ENCODE measurements at places on chromosomes 11 and 22. TPM values are rescaled to one million over a fixed set of nuclear protein-coding genes. Genes with fewer than 3 reads are reported as not detected.

APOL5 gene
- total RNA-seq: not detected

C11orf52 gene
- total RNA-seq: 31.5 TPM

KCNE3 gene
- total RNA-seq: 8.2 TPM

RASSF10 gene
- 2.7 TPM for total RNA-seq

CECR2 gene
- 3.1 TPM for total RNA-seq

RAPSN gene
- 1.3 TPM for total RNA-seq

PRR33 gene
- not detected for total RNA-seq

GRCh38 chr11:59247531-59248227 lies 35.0 kb upstream of the MPEG1 start:
- DNase-seq: no peak

DNA sequence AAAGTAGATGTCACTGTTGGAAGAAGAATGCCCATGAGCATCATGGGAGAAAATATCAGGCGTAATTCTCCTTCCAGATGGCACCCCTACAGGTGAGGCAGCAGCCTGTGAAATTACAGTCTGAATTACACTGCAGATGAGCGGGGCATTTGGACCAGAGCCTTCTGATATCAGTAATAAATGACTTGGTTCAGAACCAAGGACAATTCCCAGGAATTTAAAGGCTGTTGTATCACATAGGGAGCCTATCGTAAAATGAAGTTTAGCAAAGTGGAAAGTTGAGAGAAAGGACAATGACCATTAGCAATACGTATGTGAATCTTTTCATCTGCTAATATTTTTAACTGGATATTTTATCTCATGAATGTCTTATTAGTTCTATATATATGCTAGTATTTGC lies 61.3 kb downstream of the PRMT3 start:
- no peak for DNase-seq

DNA sequence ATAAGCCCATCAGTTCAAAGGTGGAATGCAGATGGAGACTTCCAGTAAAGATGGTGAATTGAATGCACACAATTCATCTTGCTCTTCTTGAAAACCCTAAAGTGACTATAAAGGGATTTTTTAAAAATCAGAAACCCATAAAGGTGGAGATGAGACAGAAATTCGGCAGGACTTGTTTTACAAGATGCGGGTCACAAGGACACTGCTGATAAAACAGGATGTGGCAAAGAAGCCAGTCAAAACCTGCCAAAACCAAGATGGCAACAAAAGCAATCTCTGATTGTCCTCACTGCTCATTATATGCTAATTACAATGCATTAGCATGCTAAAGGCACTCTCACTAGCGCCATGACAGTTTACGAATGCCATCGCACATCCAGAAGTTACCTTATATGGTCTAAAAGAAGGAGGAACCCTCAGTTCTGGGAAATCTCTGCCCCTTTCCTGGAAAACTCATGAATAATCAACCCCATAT lies 137.1 kb downstream of the NECTIN1 start:
- DNase-seq: peak; percentile 33

GRCh38 chr22:47335460-47335859 lies 573.0 kb downstream of the TBC1D22A start:
- no peak for DNase-seq

- no peak for DNase-seq
Observed at GRCh38 chr22:28488825-28489224, 190.8 kb downstream of the TTC28 start.

GRCh38 chr11:78319453-78319955 lies 98.1 kb downstream of the GAB2 start:
- no peak for DNase-seq

GRCh38 chr11:45945397-45945999 lies 23.0 kb downstream of the LARGE2 start:
- DNase-seq: no peak

GRCh38 chr11:27183672-27184457 lies 143.2 kb downstream of the BBOX1 start:
- DNase-seq: peak; percentile 64

GRCh38 chr22:35604621-35605368 lies 12.3 kb downstream of the MB start:
- DNase-seq: no peak

DNA sequence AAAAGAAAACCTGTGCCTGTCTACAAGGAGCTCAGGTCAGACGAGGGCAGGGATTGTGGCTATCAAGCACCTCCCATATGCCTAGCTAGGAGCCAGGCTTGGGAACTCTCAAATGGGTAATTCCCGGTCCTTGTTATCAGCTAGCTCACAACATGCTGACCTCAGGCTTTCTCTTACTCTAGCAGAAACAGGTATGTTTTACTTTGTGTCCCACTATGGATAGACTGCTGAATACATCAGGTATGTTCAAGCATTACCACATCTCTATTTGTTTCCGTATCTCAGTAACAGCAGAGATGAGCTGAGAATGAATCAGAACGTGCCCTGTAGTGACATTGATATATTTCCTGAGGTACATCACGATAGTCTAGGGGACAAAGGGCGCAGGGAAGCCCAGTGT lies 29.4 kb downstream of the SHISA8 start:
- no peak for DNase-seq

DNA sequence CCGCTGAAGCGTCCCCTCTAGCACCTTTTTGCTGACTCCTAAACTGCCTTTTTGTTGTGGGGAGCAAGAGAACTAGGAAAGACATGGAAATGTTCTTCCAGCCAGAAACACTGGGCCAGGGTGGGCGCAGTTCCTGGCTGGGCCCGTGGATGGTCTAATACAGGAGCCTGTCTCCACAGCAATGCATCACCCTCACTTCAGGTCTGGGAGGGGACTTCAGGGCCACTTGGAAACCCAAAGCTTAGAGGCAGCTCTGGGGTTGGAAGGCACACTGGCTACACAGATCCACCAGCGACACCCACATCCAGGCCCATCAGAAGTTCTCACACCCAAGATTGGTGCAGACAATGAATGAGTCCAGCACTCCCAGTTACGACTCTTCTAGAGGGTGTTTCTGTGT lies 120.3 kb downstream of the ETS1 start:
- no peak for DNase-seq

GRCh38 chr22:22371031-22371541 lies 126.5 kb downstream of the VPREB1 start:
- DNase-seq: no peak

DNA sequence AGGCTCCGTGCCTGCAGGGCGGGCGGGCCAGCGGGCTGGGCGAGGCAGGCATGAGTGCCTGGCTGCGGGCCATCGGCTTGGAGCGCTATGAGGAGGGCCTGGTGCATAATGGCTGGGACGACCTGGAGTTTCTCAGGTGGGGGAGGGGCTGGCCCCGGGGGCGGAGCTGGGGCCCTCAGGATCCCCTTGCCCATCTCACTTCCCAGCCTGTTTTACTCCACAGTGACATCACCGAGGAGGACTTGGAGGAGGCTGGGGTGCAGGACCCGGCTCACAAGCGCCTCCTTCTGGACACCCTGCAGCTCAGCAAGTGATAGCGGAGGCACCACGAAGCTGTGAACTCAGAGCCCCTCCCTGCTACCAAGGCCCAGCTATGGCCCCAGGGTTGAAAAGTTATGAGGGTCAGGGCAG lies 5.9 kb downstream of the PHOX2A start:
- DNase-seq: no peak

DNA sequence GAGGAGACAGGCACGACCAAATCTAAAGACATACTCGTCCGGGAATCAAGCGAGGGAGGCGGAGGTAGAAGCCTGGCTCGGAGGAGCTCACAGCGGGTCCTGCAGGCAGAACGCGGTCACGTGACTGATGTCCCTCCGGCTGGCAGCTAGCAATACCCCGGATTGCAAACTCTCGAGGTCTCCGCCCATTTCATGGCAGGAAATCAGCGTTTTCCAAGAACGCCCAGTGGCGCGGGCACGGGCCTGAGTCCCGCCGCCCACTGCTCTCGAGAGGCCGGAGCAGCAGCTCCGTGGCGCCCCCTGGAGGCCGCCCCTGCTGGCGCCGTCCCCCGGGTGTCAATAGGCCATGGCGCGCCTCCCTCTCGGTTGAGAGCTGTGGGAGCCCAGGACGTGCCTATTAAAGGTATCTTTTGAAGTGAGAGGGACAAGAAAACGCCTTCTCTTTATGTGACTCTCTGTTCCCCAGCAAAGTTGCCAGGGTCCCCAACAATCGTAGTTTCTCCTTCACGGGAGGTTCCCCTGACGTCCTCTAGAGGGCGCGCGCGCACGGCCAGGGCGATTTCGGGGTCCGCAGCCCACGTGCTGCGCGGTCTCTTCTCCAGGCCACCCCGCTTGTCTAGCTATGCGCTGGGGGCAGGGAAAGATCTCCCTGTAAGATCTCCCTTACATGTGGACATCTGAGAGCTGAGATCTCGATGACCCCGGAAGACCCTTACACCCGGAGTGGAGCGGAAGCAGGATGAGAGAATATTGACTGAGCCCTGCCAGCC lies 37.3 kb upstream of the RBFOX2 start:
- peak; percentile 87 for DNase-seq
